Activated naive CD4-positive, alpha-beta T cell treated with anti-CD3 and anti-CD28 coated beads for 36 hours (primary cell): ENCODE measurements at places on chromosomes 3 and 15.

DNA sequence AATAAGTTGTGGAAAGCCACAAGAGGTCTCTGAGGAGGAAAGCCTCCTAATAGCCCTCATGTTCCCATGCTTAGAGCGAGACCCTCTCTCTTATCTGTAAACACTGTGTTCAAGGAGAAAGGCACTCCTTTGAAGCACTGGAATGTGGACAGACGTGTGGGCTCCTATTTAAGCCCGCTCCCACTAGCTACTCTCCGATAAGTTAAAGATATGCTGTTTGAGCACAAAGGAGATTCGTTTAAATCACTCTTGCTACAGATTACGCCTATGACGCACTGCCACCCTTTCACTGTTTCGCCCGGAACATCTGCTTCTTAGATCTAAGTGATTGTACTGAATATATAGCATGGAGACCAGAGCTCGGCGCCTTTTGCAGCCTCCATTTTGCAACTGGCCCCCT is 57.8 kb upstream of the FAM3D start:
- DNase-seq, result no peak

- DNase-seq, result no peak
These were observed 29.1 kb upstream of the SUCLG2 start for GRCh38 chr3:67683522-67683921.

- no peak for DNase-seq
These were observed 12.7 kb downstream of the PRC1 start for GRCh38 chr15:90981681-90982080.

DNA sequence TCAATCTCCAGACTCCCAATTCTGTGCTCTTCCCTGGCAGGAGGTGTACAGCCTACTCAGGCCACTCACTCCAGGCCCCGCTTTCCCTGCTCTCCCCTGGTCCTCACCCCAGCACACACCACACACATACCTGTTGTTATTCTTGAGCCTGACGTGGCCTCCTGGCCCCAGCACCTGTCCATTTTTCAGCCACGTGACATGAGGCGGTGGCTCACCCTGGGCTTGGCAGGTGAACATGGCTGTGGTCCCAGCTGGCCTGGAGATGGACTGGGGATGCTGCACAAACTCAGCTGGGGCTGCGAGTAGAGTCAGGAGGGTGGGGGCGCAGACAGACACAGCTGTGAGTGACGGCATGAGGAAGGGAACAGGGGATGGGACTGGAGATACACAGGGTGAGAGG is 27.3 kb downstream of the RNU5B-1 start:
- DNase-seq, result no peak

- DNase-seq, result no peak
These were observed 76.3 kb downstream of the VGLL3 start for GRCh38 chr3:86914670-86915069.

DNA sequence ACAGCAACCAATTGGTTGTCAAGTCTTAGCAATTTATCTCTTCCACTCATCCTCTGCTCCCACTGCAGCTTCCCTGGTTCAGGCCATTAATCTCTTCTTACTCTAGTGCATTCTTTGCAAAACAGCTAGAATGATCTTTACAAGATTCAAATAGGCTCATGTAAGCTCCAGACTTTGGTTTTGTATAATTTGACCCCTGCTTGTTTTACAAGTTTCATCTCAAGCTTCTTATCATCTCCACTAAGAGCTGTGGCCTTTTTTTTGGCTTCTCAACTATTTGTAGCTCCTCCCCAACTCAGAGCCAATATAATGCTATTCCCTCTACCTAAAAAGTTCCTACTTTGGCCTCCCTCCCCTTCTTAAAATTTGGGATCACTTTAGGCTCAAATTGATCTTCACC is 121.8 kb downstream of the GOLIM4 start:
- no peak for DNase-seq

GRCh38 chr3:76387000-76387399 is 601.7 kb upstream of the ZNF717 start:
- no peak for DNase-seq

DNA sequence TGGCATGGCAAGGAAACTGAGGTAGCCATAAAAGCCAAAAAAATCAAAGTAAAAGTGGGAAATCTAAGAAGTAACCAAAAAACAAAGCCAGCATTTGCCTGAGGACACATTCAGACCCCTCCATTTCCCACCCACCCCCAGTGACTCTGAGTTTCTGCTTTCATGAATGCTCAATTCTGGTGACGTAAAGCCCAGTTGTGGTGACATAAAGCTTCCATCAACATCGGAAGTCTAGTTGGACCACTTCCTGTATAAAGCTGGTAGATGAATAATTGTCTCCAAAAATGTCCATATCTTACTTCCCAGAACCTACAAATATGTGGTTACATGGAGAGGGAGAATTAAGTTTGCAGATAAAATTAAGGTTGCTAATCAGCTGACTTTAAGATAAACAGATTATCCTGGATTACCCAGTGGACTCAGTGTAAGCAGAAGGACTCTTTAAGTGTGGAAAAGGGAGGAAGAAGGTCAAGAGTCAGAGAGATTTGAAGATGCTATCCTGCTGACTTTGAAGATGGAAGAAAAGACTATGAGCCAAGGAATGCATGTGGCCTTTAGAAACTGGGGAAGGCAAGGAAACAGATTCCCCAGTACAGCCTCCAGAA is 62.0 kb upstream of the ST3GAL6 start:
- DNase-seq, result no peak

DNA sequence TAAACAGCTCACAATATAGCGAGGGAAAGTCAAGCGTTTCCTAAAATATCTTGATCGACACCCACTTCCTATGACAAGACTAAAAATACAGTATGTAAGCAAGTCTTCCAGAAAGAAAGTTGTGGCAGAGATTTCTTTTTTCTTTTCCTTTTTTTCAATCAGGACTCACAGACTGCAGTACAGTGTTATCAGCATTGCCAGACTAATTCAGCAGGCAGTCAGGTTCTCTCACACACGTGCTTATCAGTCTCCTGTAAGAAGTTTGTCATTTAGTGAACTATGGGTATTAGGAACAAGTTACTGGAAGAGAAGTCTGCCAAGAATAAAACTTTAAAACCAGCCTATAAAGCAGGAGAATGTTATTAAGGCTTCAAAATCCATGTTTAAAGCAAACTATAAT is 32.8 kb upstream of the ZNF385D start:
- no peak for DNase-seq

- DNase-seq, result no peak
These were observed 82.9 kb upstream of the DGKG start for GRCh38 chr3:186444974-186445373.

GRCh38 chr3:59319442-59319841 is 269.6 kb upstream of the CFAP20DC start:
- no peak for DNase-seq

- no peak for DNase-seq
These were observed 63.2 kb upstream of the PYDC2 start for GRCh38 chr3:191397771-191398170.

- no peak for DNase-seq
These were observed 33.4 kb downstream of the POC1A start for GRCh38 chr3:52120556-52121463.

DNA sequence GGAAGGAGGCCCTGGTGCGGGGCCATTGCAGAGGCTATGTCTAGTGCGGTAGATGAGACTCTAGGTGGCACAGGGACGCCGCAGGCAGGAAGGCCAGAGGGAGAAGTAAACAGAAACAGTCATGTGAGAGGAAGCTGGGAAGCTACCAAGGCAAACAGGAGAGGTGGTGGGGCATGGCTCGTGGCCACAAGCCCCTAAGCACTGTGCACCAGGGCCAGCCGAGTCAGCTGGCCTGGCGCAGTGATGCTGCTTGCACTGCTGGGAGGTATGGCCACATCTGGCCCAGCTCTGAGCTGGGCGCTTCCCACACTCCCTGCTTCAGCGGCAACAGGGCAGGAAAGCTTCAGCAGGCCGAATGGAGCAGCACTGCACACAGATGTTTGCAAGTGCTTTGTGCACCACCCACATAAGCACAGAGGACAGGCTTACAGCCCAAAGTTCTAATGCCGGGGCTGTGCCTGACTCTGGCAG is 76.6 kb downstream of the SRGAP3 start:
- no peak for DNase-seq

DNA sequence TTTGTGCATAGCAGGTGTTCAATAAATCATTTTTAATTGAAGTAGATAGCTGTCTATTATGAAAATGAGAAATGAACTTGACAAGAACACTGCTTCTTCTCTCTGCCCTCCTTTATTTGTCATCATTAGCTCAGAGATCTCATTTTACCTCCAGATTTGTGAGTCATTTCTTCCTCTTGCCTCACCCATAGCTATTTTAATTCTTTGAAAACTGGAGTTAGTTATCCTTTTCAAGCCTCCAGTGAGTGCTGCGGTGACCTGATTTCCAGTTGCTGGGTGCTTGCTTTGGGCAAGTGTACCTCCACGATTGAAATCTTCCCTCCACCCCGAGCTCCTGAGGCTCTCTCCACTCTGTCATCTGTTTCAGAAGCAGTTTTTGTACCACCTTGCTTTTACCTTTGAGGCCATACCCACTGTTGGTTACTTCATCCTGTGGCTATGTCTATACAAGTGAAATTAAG is 114.6 kb downstream of the NFKBIZ start:
- peak; percentile 77 for DNase-seq

GRCh38 chr3:126252373-126252772 is 72.0 kb upstream of the ALDH1L1 start:
- no peak for DNase-seq

DNA sequence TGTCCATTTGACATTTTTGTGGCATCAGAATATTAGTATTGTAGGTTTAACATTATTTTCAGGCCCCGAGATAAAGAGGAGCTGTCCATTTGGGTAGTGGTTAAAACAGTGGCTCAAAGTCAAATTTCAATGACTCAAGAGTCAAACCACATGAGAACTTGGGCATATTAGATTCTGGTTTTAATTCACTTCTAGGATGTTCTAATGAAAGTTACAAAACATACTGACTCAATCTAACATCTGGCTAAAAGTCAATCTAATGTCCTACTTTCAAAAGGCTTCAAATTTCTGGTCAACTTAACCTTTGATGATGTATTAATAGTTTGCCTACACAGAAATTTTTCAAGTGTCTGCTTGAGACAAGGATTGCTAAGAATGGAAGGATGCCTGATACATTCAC is 112.4 kb downstream of the ABI3BP start:
- DNase-seq, result no peak

- no peak for DNase-seq
These were observed 154.5 kb downstream of the ATP8B4 start for GRCh38 chr15:49964551-49964950.

GRCh38 chr3:52056521-52056967 is at the start of gene DUSP7:
Gene DUSP7 (minus strand): TSS chr3:52056571. CDS start chr3:52056366, 205 bp downstream.
- peak; percentile 62 for DNase-seq

- DNase-seq, result no peak
These were observed 65.5 kb upstream of the DCBLD2 start for GRCh38 chr3:98966862-98967546.

- no peak for DNase-seq
These were observed 20.8 kb downstream of the VGLL4 start for GRCh38 chr3:11622586-11623550.

GRCh38 chr3:134373271-134374104 is 759 bp downstream of the AMOTL2 start:
- DNase-seq, result no peak

DNA sequence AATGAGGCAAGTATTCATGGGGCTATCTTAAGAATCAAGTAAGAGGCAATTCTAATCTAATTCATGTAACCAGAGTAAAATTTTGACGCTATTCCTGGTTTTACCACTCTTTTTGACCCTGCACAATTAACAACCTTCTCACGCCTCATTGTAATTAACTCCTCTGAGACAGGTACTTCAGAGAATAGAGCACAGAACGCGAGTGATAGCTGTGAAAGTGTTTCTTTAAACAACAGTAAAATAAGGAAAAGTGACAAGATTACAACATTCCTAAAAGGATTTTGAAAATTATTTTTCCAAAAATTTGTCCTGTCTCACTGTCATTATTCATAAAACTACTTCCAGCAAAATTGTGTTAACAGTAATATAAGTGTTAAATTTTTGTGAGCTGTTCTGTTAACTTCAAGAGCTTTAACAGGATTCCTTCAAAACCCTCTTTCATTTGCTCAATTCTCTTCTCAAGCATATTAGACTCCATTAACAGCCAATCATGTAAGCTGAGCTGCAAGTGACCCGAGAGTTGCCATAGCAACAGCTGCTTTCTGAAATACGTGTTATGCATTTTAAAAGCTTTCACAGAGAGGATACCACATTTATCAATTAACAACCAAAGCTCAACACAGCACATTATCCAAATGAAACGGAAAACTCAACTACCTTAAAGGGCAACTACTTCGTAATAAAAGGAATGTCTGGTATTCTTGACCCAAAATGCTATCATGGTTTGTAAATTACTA is 93.1 kb downstream of the STAG1 start:
- no peak for DNase-seq

DNA sequence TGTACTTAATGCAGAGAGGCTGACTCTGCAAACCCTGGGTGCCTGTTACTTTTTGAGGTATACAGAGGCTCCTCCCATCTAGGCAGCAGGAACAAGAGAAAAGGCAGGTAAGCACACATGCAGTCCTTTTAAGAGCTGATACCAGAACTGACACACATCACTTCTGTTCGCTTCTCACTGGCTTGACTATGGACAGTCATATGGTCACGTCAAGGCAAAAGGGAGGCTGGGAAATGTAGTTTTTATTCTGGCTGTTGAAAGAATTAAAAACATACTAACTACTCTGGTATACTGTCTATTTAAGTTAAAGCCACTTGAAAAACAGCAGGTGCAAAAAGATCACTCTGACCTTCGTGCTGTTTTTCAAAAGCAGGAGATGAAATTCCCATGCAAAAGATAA is 218.3 kb downstream of the CTNNB1 start:
- DNase-seq, result no peak

DNA sequence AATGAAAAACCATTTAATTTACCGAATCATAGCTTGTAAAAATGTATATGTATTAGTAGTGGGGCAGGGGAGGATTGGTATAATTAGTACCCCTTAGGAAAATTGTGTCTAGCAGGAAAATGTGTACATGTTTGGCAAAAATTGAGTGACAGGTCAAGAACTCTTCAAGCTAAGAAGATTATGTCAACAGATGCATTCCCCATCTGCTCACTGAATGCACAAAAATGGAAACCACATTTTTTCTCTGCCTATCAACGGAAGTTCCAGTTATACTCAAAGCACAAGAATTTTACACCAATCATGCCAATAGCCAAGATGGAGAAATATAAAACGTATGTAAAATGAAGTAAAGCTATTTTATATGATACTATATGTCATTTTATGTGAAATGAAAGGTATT is 377.8 kb downstream of the KCNH8 start:
- DNase-seq, result no peak

DNA sequence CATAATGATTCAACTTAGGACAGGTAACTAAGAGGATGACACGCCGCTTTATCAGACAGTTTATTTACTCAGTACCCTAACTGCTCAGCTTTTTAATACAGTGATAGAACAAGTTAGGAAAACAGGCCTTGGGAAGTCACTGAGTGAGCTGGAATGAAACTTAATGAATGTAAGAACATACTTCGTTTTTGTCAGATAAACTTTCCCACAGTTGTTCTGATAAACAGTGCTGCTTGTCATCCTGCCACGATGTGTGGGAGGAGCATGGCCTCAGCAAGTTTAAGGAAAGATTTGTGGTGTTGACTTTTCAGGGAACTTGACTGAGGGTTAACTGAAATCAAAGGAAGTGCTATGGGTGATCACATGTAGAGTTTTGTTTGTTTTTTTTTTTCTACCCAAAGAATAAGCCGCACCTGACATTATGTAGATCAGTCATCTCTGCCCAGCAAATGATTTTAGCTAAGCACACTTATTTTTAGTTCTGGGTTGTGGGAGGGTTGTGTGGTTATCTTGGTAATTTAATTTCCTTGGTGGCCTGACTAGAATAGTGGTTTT is 5.6 kb upstream of the P2RY14 start:
- DNase-seq, result peak; percentile 40
